NCI-H1092 (cell line): ENCODE measurements at places on chromosomes 1 and 21.

DNA sequence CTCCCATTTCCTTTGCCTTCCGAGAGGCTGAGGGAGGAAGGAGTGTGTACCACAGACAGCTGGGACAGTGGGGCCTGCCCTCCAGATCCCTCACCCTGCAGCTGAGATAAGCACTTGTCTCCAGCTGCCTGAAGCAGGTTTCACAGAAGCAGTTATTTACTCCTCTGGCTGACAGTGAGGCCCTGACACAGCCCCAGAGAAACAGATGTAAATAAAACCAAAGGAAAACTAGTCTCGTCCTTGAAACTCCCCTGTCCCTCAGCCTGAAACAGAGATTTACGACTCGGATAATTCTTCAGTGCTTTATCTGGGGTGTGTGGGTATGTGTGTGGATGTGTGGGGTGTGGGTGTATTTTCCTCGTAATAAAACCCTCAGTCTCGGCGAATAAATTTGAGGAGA lies 181.1 kb downstream of the IGSF21 start:
- DNase-seq = no peak

GRCh38 chr1:110187139-110187890 lies 22.8 kb upstream of the KCNC4 start:
- DNase-seq = no peak

DNA sequence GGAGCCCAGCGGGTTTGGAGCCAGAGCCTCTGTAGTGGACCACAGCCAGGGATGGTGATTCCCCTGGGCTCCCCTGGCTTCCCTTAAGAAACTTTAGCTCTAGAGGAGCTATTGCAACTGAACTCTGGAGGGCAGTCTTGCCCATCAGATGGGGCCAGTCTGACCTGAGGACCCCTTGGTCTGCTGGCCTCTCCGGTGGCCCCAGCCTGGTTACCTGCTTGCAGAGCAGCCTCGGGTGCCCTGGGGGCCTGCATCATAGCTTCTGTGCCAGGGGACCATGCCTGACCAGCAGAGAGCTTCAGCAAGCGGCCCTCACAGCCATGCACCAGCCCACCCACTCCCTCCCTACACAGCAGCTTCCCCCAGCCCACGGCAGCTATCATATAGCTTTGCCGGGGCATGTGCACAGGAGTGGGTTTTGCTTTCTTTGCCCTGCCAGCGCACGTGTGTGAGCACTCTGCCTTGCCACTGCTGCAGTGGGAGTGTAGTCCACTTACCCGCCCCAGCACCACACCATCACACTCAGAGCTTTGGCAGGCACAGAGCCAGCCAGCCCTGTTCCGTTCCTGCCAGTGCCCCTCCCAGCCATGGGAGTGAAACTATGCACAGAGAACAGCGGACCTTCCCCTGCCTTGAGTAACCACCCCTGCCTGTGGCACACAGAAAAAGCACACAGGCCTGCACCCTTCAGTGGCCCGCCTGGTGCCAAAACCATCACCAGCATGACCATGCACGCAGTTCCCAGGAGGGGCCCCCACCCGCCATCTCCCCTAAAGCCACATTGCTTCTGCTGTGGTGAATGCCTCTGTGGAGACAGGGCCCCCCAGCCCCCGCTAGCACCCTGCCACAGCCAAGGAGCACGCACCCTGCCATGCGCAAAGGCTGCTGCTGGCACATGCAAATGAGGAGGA lies 442.9 kb upstream of the NEGR1 start:
- DNase-seq = no peak

GRCh38 chr1:61184040-61184713 lies 101.8 kb downstream of the NFIA start:
- DNase-seq = peak; percentile 86

DNA sequence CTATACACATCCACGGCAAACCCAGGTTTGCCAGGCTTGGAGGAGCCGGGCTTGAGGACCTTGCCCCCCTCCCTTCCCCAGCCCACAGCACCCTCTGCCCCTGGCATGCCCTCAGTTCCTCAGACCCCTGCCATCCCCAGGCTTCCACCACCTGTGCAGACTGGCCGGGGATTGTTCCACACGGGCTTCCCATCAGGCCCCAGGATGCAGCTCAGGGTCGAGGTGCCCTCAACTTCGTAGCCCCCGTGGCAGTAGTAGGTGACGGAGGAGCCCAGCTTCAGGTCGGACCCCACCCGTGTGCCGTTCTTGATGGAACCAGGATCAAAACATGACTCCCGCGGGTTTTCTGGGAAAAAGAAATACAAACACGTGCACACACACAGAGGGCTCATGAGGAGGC lies 163.8 kb downstream of the ZSCAN20 start:
- DNase-seq = no peak

- DNase-seq = no peak
These were observed 59.9 kb upstream of the FBXO28 start for GRCh38 chr1:224054012-224054411.

DNA sequence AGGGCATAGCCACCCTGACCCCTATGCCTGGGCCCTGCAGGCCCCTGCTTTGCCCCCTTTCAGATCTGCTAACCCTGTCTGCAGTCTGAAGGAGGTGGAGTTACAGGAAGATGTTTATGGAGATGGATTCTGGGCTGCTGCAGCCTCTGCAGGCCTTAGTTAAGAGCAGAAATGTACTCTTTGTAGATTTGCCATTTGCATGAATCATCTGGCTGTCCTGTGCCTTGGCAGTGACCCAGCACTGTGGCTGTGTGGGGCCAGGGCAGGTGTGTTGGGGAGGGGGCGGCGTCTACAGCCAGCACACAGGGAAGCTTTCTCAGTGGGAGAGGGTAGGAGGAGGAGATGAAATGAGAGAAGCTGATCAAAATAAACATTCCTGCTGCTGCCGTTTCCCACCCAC lies 867.3 kb downstream of the PLA2G4A start:
- DNase-seq = no peak

GRCh38 chr1:26358411-26359384 lies 4.8 kb upstream of the CRYBG2 start:
- DNase-seq = no peak

GRCh38 chr1:70855203-70855602 lies 192.4 kb downstream of the PTGER3 start:
- DNase-seq = no peak

- DNase-seq = no peak
These were observed 17.7 kb upstream of the AGPAT3 start for GRCh38 chr21:43847301-43847700.

GRCh38 chr21:28865488-28866186 lies 127.0 kb downstream of the LTN1 start:
- DNase-seq = no peak

DNA sequence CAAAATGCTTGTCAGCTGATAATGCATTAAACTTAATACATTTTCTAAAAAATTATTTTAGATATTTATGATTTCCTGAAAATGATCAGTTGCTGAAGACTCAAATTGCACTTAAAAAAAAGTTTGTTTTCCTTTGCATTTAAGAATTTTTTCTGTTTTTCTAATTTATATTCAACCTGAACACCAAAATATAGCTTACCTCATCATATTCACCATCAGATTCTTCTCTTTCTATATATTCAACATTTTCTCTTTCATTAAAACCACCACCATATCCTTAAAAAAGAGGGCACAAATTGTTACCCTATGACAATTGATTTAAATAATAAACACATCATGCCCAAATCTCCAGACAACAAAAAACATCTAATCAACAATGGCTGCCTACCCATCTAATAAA lies 8.6 kb downstream of the ZRANB2 start:
- DNase-seq = no peak

- no peak for DNase-seq
These were observed 129.0 kb downstream of the TGFB2 start for GRCh38 chr1:218474128-218474527.

DNA sequence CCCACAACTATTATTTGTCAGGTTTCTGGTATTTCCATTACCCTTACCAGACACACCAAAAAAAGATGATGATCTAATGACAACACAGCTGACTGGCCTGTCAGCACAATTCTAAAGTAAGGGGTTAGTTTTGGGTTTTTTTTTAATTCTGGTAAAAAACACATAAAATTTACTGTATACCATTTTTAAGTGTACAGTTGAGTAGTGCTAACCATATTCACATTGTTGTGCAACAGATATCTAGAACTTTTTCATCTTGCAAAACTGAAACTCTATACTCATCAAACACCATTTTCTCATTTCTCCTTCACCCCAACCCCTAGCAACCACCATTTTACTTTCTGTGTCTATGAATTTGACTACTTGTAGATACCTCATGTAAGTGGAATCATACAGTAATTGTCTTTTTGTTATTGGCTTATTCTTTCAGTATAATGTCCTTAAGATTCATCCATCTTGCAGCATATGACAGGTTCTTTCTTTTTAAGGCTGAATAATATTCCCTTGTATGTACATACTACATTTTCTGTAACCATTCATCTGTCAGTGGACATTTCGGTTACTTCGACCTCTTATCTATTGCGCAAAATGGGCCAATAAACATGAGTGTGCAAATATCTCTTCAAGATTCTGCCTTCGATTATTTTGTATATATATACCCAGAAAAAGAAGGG lies 29.8 kb downstream of the ARNT start:
- DNase-seq = no peak

GRCh38 chr1:194624833-194625232 lies 1438.4 kb upstream of the B3GALT2 start:
- no peak for DNase-seq

DNA sequence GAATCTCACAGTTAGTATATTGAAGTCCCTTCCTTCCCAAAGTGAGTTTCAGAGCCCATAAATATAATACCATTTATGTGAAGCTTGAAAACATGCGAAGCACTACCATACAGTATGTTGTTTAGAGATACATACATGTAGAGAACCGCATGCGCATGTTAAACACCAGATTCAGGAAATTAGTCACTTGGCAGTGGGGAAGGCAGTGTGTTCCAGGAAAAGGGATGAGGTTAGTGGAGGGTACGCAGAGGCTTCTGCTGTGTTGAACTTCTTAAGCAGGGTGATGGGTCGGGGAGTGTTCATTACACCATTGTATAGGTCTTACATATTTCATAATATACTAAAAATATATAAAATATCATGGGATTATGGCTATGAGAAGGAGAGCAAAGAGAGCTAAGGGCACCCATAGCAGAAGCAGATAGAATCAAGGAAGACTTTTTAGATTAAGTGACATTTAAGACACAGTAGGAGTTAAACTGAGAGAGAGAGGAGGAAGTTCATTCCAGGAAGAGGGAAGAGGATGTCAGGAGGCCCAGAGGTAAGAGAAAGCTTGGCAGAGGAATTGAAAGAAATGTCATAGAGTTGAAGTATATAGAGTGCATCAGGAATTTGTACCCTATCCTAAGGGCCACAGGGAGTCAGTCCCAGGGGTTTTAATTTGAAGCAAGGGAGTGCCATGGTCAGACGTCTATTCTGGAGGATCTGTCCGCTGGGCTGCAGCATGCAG lies 43.5 kb upstream of the SARS1 start:
- DNase-seq = no peak
